ENCODE measurements at places on chromosomes 2 and 18. TPM values are rescaled to one million over a fixed set of nuclear protein-coding genes. Genes with fewer than 3 reads are reported as not detected.

Gene GLI2
- polyA plus RNA-seq = 18.5 TPM

Gene FHL2
- 628 TPM for polyA plus RNA-seq

DNA sequence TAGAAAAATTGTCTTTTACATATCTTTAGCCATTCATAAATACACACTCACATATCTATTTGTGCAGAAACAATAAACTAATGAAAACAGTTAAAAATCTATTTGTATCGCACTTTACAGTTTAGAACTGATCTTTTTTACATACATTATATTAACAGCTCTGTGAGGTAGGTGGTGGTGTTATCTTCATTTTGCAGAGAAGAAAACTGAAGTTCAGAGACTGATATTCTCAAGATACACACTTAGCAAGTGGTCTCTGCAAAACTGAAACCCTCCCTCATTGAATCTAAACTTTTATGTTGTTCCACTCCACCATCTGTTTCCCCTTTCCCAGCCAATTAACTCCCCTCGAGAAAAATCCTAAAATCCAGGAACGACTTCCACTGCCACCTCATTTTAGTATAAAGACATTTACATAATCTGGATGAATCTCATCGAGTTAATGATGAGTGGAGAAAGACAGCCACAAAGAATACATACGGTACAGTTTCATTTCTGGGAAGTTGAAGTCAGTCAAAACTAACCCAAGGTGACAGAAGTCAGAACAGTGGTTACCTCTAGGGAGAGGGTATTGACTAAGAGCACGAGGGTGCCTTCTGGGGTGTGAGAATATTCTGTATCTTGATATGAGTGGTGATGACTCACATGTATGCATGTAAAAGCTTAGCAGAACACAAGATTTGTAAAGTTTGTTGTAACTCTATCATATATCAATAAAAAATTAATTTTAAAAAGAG, 524.2 kb upstream of the TCF4 start:
- no peak for DNase-seq
- H3K4me1 ChIP-seq = no peaks in the 10 kb centered on the region
- no peak overlapping the region for H3K4me3 ChIP-seq
- H3K36me3 ChIP-seq = no peaks in the 10 kb centered on the region
- H3K27ac ChIP-seq = no peak overlapping the region

- H3K27me3 ChIP-seq = no peaks in the 10 kb centered on the region
- no peak overlapping the region for H3K27ac ChIP-seq
- H3K4me3 ChIP-seq = no peak overlapping the region
- DNase-seq = no peak
- no peaks in the 10 kb centered on the region for H3K4me1 ChIP-seq
- no peaks in the 10 kb centered on the region for H3K36me3 ChIP-seq
Observed at GRCh38 chr2:5230855-5231254, 461.3 kb upstream of the SOX11 start.

DNA sequence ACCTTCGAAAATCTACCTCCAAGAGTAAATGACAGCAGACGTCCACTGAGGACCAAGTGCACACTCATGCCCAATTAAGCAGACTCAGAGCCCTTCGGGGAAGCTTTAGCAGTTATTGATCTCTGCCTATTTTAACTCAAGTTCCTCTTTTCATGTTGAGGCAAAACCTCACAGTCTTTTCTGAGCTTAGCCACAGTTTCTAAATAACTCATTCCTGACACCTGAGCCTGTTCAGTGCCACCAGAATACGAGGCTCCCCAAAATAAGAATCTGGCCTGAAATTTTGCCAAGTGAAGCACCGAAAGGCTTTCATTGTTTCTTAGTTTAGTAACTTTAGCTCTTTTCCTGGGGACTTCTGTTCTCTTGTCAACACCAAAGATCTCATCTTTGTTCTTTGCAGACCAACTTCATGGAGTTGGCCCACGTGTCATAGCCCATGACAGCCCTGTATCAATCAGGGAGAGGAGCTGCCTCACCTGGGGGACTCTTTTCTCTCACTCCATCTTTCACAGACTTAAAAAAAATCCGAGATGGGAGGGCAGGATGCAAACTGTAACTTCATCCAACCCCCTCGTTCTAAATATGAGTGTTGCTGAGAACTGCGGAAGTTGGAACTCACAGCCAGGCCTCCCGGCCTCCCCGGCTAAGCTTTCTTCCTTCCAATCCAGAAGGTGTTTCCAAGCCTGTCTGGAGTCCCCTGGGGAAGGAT, 22.2 kb downstream of the INPP5D start:
- DNase-seq = no peak
- no peaks in the 10 kb centered on the region for H3K36me3 ChIP-seq
- no peaks in the 10 kb centered on the region for H3K27me3 ChIP-seq
- H3K27ac ChIP-seq = no peak overlapping the region

DNA sequence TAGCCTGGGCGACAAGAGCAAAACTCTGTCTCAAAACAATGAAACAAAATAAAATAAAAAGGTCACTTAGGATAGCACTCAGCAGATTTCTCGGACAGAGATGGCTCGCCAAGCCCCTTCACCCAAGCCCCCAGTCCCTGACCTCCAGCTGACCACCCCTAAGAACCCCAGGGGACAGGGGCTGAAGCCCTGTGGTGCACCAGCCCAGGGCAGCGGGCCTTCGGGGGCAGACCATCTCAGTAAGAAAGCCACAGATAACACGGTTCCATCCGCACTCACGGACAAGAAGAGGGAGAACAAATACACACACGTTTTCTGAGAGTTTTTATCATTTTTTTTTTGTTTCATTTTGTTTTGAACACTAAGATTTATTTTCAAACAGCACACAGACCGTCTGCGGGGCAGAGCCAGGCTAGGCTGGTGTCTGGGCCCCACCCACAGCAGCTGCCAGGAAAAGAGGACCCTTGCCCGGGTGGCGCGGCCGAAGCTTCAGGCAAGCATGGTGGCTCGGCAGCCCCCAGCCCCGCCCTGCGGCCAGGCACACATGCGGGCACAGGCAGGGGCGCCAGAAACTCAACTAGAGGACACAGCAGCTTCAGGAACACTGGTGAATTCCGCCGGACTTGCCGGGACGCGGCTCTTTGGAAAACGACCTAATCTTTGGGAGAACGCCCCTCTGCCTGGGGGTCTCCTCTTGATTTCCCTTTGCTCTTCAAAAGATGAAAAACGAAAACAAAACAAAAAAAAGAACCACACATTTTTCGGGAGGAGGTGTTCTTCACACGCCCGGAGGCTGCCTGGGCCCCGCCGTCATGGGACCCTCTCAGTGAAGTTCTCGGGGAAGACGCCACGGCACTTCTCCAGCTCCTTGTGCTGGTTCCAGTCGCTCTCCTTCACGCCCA, 59.0 kb downstream of the BIN1 start:
- peak; percentile 36 for DNase-seq
- no peak overlapping the region for H3K27ac ChIP-seq
- H3K27me3 ChIP-seq = no peaks in the 10 kb centered on the region
- no peak overlapping the region for H3K4me3 ChIP-seq

Gene TLX2
- polyA plus RNA-seq = not detected

DNA sequence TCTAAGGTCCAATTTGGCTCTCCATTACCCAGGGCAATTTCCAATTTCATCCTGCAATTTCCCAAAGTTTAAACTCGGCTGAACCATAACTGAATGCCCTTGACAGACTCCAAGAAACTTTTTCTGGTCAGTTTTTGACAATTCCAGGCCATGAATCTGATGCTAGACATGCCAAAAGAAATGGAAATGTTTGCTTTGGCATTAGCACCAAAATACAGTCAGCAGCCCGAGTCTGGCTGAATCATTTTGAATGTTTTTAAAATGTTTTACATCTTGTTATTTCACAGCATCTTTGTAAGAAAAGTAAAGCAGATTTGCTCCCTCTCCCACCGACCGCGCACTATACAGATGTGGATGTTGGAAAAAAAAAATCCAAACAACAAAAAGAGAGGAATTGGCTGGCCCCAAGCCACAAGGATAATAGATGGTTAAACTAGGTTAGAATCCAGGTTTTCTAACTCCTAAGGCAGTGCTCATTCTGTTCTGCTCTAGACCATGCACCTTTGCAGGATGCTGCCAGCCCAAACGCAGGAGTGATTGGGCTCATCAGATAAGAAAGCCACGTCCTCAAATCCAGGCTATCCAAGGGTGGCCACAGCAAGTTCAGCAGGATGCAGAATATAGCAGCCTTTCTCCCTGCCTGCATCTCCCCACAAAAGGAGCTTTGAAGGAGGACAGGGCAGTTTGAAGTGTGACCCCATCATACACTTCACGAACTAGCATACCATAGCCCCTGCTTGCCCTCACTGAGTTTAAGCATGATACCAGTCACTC, 167.5 kb downstream of the ALK start:
- H3K27me3 ChIP-seq = no peaks in the 10 kb centered on the region
- H3K36me3 ChIP-seq = no peaks in the 10 kb centered on the region

DNA sequence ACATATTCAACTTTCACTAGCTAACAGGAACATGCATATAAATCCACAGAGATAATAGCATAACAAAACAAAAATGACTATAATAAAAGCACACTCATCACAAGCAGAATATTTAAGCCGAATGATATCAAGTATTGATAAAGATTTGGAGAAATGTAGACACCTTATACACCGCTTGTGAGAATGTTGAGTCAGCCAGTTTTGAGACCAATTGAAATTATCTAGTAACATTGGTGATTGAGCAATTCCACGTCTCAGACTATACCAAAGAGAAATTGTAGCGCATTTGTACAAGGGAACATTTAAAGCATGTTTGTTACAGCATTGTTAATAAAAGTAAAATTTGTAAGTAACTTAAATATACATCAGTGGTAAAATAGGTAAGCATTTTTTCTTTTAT, 402.9 kb upstream of the FIGN start:
- no peak overlapping the region for H3K27ac ChIP-seq
- no peaks in the 10 kb centered on the region for H3K4me1 ChIP-seq
- no peaks in the 10 kb centered on the region for H3K36me3 ChIP-seq
- H3K27me3 ChIP-seq = no peaks in the 10 kb centered on the region
- no peak for DNase-seq
- no peak overlapping the region for H3K4me3 ChIP-seq

- H3K27me3 ChIP-seq = no peaks in the 10 kb centered on the region
- H3K27ac ChIP-seq = no peak overlapping the region
- no peak for DNase-seq
- H3K36me3 ChIP-seq = no peaks in the 10 kb centered on the region
- peaks cover 10% of the 10 kb centered on the region for H3K4me1 ChIP-seq
Observed at GRCh38 chr2:120346667-120347358, 877 bp downstream of the INHBB start.

DNA sequence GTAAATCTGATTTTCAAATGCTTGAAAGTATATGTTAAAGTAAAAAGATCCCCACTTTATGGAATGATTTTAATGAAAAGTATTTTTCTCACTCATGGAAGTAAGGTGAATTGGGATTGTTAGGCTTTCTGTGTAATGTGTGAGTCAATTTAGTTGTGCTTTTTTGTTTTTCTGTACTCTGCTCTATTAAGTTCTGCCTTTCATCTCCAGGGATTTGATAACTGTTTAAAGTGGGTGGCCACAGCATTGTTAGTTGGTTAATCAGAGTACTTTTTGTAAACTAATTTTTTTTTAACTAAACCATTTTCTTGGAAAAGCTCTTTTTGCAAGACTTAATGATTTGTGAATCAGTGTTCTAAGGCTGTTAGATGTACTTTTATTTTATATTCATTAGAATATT, 76.8 kb downstream of the ABI2 start:
- H3K27ac ChIP-seq = no peak overlapping the region
- no peak overlapping the region for H3K4me3 ChIP-seq
- H3K27me3 ChIP-seq = no peaks in the 10 kb centered on the region
- H3K36me3 ChIP-seq = no peaks in the 10 kb centered on the region

Gene NT5DC4
- polyA plus RNA-seq = not detected

Gene ACKR3
- 22.2 TPM for polyA plus RNA-seq

- H3K4me1 ChIP-seq = no peaks in the 10 kb centered on the region
- no peaks in the 10 kb centered on the region for H3K36me3 ChIP-seq
- H3K27ac ChIP-seq = no peak overlapping the region
Observed at GRCh38 chr2:128639693-128640092, 321.0 kb upstream of the HS6ST1 start.

Gene CPLX4
- not detected for polyA plus RNA-seq

- H3K27me3 ChIP-seq = no peaks in the 10 kb centered on the region
- H3K4me3 ChIP-seq = no peak overlapping the region
- H3K27ac ChIP-seq = no peak overlapping the region
- H3K4me1 ChIP-seq = no peaks in the 10 kb centered on the region
- H3K36me3 ChIP-seq = no peaks in the 10 kb centered on the region
Observed at GRCh38 chr2:170679607-170680079, 35.5 kb upstream of the SP5 start.

DNA sequence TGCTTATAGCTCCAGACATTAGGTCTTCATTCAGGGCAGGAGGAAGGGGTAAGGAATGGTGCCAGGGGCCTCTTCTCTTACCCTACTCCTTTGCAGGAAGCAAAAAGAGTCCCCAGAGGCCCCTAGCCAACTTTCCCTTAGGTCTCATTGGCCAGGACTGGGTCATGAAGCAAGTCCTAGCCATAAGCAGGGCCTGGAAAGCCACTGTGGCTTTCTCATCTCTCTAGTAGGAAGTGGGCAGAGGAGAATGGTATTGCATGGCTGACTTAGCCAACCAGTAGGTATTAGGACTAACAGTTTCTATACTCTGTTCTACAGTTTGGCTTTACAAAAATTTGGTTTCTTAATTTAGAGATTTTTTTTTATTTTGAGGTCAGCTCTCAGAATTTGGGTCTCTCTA, 4.8 kb downstream of the FAM228A start:
- no peak for DNase-seq
- no peaks in the 10 kb centered on the region for H3K27me3 ChIP-seq
- no peak overlapping the region for H3K27ac ChIP-seq
- H3K4me3 ChIP-seq = no peak overlapping the region
- peaks cover 2% of the 10 kb centered on the region for H3K4me1 ChIP-seq

DNA sequence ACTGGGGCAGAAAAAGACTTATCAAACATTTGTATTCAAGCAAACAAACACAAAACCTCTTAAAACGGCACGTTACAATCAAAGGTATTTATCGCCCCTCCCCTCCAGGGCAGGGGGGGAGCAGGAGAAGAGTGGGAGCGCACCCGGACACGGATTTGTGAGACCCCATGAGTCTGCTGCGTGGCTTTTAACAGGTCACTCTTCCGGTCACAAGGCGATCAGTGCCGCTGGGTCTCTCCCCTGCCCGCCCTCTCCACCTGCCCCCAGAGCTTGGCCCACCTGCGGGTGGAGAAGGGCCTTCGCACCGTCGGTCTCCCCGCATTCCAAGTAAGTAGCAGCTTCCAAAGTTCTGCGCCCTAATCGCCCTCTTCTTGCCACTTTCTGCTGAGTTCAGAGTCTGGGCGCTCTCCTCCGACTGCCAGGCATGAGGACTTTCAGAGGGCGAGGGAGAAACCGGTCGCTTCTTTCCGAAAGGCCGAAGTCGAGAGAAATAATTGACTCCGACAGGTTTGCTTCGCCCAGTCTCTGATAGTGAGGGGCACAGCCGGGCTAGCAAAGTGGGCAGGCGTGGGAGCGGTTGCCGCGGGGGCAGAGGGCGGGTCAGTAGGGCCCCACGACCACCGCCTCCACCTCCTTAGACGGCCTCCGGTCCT, 800 bp downstream of the RPRM start:
- H3K27me3 ChIP-seq = no peaks in the 10 kb centered on the region
- H3K27ac ChIP-seq = peak overlapping the region; percentile 55
- H3K36me3 ChIP-seq = no peaks in the 10 kb centered on the region
- H3K4me3 ChIP-seq = peak overlapping the region; percentile 50
- DNase-seq = peak; percentile 46
